Right ventricle myocardium inferior (tissue), 1 donor: ENCODE measurements at places on chromosomes 3 and 15. TPM values are rescaled to one million over a fixed set of nuclear protein-coding genes. Genes with fewer than 3 reads are reported as not detected.

GRCh38 chr3:10957976-10958749, 34.4 kb upstream of the SLC6A1 start:
- DNase-seq, result peak; percentile 84

- no peak for DNase-seq
Measured at GRCh38 chr3:29370476-29371420, 89.9 kb downstream of the RBMS3 start.

GRCh38 chr15:34079904-34080303, 21.8 kb downstream of the EMC7 start:
- no peak for DNase-seq

GRCh38 chr3:188841906-188842305, 329.9 kb upstream of the TPRG1 start:
- no peak for DNase-seq

GRCh38 chr3:27504749-27505148, 20.6 kb upstream of the SLC4A7 start:
- no peak for DNase-seq

GRCh38 chr3:175489406-175489805, 630.3 kb downstream of the NAALADL2 start:
- no peak for DNase-seq

Gene ISL2
- not detected for total RNA-seq

DNA sequence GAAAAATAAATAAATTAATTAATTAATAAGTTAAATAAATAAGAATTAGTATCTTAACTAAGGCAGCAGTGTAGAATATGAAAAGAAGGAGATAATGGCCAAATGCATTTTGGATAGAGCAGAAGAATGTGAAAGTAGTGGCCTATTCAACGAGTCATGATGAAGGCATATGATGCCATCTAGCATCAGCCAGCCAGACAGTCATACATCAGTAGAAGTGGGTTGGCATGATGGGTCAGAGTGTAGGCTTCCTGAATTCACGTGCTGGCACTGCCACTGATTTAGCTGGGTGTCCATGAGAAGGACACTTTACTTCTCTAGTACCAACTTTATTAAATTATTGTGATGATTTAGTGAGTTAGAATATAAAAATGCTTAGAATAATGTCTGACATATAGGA, 256.1 kb upstream of the ARPP21 start:
- no peak for DNase-seq
